ENCODE measurements at places on chromosomes 4 and X. TPM values are rescaled to one million over a fixed set of nuclear protein-coding genes. Genes with fewer than 3 reads are reported as not detected.

DNA sequence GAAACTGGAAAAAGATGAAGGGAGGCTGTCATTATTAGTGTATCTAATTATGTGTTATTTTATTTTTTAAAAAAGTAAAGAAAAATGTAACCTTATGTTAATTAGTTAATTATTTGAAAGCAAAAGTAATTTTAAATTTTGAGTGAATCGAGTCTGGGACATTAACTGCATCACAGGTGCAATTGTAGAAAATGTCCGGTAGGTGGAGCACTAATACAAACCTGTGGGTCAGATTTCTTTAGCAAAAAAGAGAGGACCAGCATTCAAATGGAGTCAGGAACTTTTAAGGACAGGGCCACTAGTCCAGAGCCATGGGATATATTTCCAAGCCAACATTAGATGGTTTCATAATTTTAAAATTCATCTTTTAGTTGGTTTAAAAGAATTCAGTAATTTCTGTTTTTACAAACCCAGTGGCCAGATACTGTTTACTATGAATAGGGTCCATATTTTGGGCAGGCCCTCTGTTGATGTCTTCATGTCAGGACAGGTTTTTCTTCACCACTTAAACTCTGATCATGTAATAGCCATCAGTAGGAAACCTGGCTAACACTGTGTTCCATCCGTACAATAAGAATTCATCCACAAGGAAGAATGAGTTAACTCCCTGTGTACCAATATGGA lies 27.2 kb downstream of the BST1 start:
- no peak for DNase-seq
- H3K36me3 ChIP-seq, result no peaks in the 10 kb centered on the region
- H3K4me3 ChIP-seq, result no peak overlapping the region
- H3K4me1 ChIP-seq, result peaks cover 1% of the 10 kb centered on the region
- peaks cover 3% of the 10 kb centered on the region for H3K27me3 ChIP-seq

DNA sequence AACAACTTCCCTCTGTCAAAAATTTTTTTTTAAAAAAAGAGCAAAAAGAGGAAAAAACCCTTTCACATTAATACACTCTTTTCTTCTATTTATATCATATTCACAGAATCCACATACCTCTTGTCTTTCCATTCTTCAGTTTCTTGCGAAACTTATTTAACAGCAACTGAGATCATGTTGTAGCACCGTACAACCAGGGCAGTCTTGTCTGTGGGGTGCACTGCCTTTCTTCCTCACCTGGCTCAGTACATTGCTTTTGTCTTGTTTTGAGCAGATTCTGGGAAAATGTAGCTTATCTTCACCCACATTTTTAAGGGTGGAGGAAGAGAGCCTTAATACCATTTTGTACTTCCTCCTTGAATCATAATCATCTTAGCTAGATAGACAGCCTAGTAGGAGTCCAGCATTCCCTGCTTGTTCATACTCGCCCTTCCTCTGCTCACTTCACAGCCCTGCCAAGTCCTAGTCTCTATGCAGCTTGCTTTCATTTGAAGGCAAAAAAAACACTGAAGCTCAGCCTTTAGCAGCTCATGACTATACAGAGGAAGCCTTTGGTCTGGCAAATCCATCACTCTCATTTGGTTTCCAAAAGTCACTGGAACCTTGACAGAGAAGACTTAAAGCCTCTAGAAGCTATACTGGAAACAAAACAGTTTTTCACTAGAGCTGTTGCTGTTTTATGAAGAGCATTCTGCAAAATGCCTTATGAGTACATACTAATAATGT lies 140.6 kb upstream of the BANK1 start:
- H3K27me3 ChIP-seq, result no peaks in the 10 kb centered on the region
- H3K4me1 ChIP-seq, result peaks cover 3% of the 10 kb centered on the region
- no peak overlapping the region for H3K27ac ChIP-seq
- no peak for DNase-seq
- no peaks in the 10 kb centered on the region for H3K36me3 ChIP-seq

DNA sequence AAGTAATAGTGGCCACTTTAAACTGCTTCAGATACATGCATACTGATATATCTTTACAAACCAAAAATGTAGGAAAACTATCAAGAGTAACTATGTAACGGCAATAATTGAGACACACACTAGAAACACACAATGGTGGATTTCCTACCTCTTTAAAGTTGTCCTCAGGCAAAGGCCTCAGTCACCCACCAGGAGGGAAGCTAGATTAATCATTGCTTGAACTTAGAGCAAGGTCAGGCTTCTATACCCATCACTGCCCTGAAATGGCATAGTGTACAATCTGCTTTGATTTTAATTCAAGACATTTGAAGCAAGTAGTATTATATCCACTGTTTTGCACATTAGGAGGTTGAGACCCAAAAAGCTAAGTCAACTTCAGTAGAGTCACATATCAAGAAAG lies 110.9 kb downstream of the AREG start:
- H3K27me3 ChIP-seq, result peaks cover 2% of the 10 kb centered on the region
- H3K27ac ChIP-seq, result no peak overlapping the region
- H3K4me3 ChIP-seq, result no peak overlapping the region
- no peak for DNase-seq

DNA sequence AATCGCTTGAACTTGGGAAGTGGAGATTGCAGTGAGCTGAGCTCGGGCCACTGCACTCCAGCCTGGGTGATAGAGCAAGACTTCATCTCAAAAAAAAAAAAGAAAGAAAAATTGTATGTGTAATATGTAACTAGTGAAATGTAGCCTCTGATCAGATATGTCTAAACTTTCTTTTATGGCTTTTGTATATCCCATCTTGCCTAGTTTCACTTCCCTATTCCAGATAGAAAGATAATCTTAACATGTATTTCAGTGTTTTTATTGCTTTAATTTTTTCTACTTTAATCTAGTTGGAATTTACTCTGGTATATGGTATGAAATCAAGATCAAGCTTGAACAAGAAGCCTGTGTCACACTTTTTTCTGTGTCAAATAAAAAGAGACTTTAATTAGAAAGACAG lies 1.9 kb upstream of the ZNF41 start:
- no peak for DNase-seq
- peak overlapping the region; percentile 34 for H3K4me3 ChIP-seq
- no peak overlapping the region for H3K27ac ChIP-seq
- peaks cover 12% of the 10 kb centered on the region for H3K4me1 ChIP-seq
- H3K36me3 ChIP-seq, result no peaks in the 10 kb centered on the region

GRCh38 chrX:66988331-66988730 lies 349.5 kb upstream of the EDA2R start:
- no peak for DNase-seq
- H3K4me1 ChIP-seq, result no peaks in the 10 kb centered on the region
- no peaks in the 10 kb centered on the region for H3K36me3 ChIP-seq

DNA sequence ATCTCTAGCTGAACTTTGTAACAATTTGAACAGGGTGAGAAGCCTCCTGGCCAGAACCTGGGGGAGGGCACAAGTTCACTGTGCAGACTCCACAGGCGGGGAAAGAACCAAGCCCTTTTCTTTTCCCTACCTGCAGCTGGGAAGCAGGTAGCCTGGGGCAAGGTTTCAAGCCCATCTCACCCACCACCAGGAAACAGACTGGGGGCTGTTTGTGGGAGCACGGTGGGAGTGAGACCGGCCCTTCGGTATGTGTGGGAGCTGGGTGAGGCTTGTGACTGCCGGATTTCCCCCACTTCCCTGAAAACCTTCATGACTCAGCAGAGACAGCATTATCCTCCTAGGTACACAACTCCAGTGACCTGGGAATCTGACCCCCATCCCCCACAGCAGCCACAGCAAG lies 211.7 kb downstream of the ZNF674 start:
- no peaks in the 10 kb centered on the region for H3K27me3 ChIP-seq
- H3K36me3 ChIP-seq, result no peaks in the 10 kb centered on the region
- no peak overlapping the region for H3K4me3 ChIP-seq
- H3K27ac ChIP-seq, result no peak overlapping the region
- DNase-seq, result no peak

Gene FAM149A
- 6.8 TPM for total RNA-seq

Gene AMOT
- total RNA-seq, result 88.3 TPM

DNA sequence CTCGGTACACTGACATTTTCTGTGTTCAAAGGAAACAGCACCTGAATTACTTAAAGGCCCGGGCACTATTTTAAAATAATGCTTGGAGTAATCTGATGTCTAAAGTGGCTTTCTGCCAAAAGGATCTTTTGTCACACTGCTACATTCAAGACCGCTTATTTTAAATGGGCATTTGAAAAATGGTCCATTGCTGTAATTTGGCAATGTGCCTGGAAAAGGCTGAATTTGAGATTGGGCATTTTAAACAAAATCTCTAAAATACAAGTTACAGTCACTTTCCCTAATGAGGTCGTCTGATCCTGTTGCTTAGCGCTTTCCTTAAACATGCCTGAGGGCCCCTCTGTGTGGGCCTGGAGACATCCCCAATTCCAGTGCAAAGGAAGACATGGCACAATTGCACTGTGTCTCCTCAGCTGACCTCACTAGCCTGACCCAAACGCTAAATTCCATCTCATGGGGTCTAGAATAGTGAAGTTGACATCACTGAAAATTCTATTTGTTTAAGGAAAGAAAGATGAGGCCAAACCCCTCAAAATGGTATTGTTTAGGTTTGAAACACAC lies 214.2 kb downstream of the GPC3 start:
- no peaks in the 10 kb centered on the region for H3K27me3 ChIP-seq
- peaks cover 5% of the 10 kb centered on the region for H3K4me1 ChIP-seq
- no peak overlapping the region for H3K27ac ChIP-seq

DNA sequence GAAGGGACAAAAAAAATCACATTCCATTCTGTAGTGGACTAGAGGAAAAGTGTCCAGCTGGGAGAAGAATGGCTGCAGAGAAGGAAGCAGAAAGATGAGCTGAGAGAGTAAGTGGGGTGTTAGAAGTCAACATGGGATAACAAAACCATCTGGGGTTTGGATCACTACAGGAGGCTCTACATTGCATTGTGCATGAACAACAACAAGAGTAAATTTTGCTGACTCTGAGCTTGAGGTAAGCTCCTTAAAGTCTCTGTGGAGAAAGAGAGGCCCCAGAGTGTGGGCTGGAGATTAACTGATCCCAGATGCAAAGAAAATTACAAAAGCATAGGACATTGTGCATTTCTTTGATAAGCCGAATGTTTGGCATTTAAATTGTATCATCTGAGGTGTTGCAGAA lies 128.9 kb downstream of the UGT8 start:
- H3K27ac ChIP-seq, result peak overlapping the region; percentile 74
- H3K27me3 ChIP-seq, result peaks cover 1% of the 10 kb centered on the region
- no peak overlapping the region for H3K4me3 ChIP-seq
- no peak for DNase-seq
- no peaks in the 10 kb centered on the region for H3K36me3 ChIP-seq

DNA sequence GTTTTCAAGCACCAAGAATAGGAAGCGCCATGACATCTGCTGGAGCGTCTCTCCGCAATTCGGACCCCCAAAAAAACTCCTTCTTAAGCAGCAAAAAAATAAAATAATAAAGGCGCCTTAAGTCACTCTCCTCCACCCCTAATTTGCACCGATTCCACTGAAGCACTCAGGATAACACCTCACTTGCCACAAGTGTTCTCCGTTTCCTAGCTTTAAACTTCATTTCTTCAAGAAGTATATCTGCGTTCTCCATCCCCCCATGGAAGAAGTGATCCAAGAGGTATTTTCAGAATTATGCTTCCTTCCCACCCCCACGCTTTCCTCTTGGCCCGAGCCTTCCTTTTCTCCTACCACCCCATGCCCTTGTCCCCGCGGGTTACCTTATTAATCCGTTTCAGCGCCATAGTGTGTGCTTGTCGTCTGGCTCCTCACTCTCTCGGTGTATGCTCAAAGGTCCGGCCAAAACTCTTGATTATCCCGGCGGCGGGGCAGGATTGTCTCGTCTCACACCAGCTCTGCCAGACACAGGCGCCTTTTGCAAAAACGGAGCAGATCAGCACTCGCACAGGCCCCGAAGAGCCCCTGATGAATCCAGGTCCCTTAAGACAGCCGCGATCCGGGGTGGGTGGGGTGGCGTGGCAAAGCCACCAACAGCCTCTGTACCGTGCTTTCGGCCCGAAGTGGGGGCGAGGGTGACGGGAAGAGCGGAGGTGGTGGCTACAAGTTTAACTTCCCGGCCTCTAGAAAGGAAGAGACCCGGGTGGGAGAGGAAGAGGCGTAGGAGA lies 1.1 kb downstream of the UBE2D3 start:
- H3K36me3 ChIP-seq, result no peaks in the 10 kb centered on the region
- no peak for DNase-seq
- no peak overlapping the region for H3K27ac ChIP-seq
- H3K4me3 ChIP-seq, result no peak overlapping the region

GRCh38 chr4:3202836-3203820 lies 45.8 kb upstream of the MSANTD1 start:
- no peak overlapping the region for H3K27ac ChIP-seq
- H3K4me3 ChIP-seq, result no peak overlapping the region
- H3K4me1 ChIP-seq, result peaks cover 10% of the 10 kb centered on the region
- peaks cover 2% of the 10 kb centered on the region for H3K27me3 ChIP-seq
- H3K36me3 ChIP-seq, result no peaks in the 10 kb centered on the region
- DNase-seq, result no peak

DNA sequence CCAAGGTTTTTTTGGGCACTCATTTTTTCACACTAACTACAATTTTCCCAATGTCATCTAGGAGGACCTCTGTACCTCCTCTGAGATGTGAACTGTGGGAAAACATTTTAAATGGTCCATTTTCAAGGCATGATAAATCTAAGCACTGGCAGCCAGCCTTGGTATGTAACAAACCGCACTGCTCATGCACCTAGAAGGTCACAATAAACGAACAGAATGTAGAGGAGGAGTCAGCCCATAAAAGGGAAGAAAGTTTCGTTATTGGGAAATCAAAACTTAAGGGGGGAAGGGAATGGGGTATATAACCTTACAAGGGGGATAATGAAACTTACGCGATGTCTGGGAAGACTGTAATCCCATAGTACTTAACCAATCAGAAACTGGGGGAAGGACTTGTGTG lies 16.4 kb downstream of the COX18 start:
- no peak for DNase-seq
- H3K27me3 ChIP-seq, result no peaks in the 10 kb centered on the region
- no peak overlapping the region for H3K4me3 ChIP-seq
- no peak overlapping the region for H3K27ac ChIP-seq
- H3K36me3 ChIP-seq, result no peaks in the 10 kb centered on the region
- no peaks in the 10 kb centered on the region for H3K4me1 ChIP-seq

DNA sequence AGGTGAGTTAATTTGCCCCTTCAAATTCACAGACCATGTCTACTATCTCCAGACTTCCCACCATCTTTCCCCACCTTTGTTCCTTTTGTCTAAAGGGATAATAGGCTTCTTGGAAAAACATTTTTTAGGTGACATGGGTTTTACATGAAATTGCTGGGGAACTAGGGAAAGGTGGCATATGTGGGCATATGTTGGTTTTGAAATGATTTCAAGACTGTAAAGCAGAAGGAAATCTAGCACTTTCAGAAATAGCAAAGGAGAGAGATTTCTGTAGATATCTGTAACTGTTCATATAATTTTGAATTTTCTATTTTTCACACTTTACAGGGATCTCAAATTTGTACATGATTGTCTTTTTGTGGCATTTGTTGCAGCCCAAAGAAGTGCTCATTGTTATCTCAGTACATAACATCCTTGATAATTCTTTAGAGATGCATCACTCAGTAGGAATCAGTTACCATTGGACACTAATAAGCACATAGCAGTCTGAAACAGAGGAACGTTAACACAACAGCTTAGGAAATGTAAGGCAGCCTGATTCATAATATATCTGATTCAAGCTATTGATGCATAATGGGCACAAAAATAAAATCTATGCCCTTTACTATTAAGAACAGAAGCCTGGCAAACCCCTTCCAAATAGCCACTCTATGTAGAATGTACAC lies 659.7 kb downstream of the CENPC start:
- no peak overlapping the region for H3K27ac ChIP-seq
- H3K4me3 ChIP-seq, result no peak overlapping the region
- no peaks in the 10 kb centered on the region for H3K27me3 ChIP-seq
- no peak for DNase-seq

Measured in glutamatergic neuron (in vitro differentiated cells).